ENCODE measurements at places on chromosomes 11 and 22.
A peak's percentile ranks its signal among the peaks of the same experiment; 100 is the strongest.

DNA sequence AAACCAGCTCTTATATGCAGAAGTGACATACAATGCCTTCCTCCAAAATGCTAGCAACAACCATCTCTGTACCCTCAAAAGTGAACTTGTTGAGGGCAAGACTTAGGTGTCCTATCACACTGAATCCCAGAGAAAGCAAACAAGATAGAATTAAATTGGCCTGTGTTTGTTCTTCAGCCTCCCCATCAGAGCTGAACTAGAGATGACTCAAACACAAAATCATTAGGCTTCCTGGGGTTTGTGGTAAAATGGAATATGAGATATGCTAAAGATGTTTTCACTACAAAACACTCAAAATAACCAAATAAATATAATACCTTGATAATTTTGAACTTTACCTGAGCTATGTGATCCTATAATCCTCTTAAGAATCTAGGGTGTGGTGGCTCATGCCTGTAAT lies 31.6 kb downstream of the ZNF214 start:
- DNase-seq: no peak

- DNase-seq: no peak
Measured at GRCh38 chr22:42691440-42691839, 29.2 kb downstream of the A4GALT start.

DNA sequence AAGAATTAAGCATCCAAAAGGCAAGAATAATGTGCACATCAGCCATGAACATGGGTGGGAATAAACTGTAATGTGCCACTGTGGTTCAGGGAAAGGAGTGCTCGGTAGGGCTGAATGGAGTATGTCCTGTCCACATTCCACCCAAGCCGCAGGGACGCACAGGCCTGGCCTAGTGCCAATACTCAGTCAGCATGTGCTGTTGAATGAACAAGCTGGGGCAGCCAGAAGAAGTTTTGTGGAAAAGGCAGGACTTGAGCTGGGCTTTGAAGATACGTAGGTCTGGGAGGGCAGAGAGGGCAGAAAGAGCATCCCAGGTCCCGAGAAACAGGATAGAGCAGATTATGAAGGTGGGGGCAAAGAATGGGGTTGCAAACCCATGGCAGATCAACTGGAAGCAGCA lies 60.0 kb upstream of the PLET1 start:
- no peak for DNase-seq

GRCh38 chr11:8352876-8353505 lies 89.3 kb upstream of the LMO1 start:
- DNase-seq: no peak

DNA sequence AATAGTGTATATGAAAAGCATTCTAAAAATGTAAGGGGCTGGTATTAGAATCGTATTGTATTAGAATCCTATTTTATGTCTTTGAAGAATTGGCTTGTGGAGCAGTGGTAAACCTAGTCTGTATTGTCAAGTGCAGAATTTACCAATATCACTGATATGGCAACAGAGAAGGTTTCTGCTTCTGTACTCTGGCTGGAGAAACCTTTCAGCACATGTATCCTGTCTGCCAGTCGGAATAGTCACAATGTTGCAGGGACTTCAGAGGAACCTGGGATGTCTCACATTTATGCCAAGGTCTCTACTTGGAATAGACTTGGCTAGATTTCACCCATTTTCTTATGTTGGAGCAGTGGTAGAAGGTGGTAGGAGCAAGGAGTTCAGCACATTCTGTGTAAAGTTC lies 4.4 kb downstream of the MTMR3 start:
- no peak for DNase-seq

DNA sequence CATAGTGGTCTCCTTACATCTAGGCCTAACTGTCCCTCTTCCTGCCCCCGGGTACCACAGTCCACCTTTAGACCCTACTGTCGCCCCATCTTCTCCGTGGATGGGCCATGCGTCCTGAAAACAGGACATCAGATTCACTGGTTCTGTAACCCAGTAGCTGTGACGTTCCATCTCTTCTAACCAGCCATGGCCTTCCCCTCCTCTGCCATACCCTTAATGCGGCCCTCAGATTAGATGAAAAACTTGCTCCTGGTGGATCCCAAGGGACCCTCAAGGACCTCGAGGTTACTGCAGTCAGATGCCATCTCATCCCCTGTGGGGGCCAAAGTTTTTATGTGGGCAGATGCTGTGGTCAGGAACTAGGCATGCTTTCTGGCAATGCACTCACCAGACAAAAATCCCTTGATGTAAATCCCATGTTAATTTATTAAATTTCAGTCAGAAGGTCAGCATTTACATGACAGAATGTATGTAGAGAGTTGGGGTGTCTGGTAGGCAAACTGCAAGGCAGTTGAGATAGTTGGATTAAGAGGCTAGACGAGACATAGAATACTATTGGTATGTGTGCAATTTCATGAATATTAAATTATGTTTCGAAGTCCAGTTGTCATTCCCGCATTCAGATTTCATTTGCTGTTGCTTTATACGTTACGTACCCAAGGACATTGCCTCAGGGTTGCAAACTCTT lies 64.3 kb downstream of the WNT11 start:
- peak; percentile 22 for DNase-seq

DNA sequence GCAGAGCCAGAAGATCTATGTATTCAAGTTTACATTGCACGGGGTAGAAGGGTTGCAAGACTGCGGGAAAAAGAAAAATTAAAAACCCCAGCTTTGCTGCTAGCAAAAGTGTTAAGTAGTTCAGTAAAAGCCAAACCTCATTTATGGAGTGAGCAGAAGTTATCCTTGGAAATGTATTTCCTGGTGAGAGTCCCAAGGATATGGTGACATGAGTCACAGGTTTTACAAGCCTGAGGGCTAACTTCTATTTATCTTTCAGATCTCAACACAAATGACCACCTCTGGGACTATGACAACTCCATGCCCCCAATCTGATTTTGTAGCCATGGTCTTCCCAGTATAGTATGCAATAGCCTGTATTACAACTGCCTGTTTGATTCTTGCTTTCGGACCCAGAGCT lies 26.1 kb downstream of the ABTB2 start:
- no peak for DNase-seq

GRCh38 chr22:46622081-46622521 lies 1.9 kb downstream of the GRAMD4 start:
- no peak for DNase-seq

All from endodermal cell (in vitro differentiated cells).